Left ventricle myocardium superior (tissue), 1 donor: ENCODE measurements at places on chromosomes 3 and 15. TPM values are rescaled to one million over a fixed set of nuclear protein-coding genes. Genes with fewer than 3 reads are reported as not detected.

ST3GAL6 gene
- 27.0 TPM for total RNA-seq

TTLL13 gene
- 0.20 TPM for total RNA-seq

PRKCD gene
- 13.2 TPM for total RNA-seq

ERC2 gene
- total RNA-seq, result 0.94 TPM

NRROS gene
- total RNA-seq, result 2.3 TPM

ATP13A4 gene
- total RNA-seq, result 0.64 TPM

- no peak for DNase-seq
These were observed 102.9 kb downstream of the SHQ1 start for GRCh38 chr3:72745146-72745999.

DNA sequence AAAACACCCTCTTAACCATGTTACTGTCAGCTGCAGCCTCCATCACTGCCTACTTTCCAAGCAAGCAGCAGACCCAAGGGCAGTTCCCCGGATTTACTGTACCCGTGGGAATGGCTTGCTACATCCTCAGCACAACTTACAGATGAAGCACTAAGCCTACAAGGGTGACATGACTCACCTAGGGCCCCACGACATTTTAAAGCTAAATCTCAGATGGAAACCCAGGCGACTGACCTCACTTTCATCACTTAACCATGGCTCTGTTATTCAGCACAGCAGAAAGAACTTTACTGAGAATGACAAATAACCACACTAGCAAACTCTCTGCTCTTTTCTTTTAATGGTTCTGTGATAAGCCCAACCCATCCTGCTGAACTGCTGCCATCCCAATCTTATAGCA is 65.6 kb downstream of the SUMF1 start:
- no peak for DNase-seq

GRCh38 chr3:53103397-53104296 is 26.6 kb downstream of the RFT1 start:
- peak; percentile 51 for DNase-seq

DNA sequence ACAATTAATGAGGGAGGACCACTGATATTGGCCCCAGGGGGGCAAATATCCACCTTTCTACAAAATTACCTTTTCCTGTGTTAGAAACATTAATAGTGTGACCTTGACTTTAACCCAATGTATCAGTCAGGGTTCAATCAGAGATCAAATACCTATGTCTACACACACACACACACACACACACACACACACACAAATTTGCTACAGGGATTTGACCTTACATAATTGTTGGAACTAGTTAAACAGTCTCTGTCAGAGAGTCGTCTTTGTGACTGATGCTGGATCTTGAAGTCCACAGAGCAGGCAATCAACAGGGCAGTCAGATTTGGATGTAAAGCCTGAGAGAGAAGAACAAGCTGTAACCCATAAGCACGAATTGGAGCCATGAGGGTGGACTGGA is 32.5 kb downstream of the TM4SF4 start:
- no peak for DNase-seq

- DNase-seq, result no peak
These were observed 81.3 kb upstream of the NAALADL2 start for GRCh38 chr3:174777813-174778212.
